ENCODE measurements at places on chromosomes 7 and 10. TPM values are rescaled to one million over a fixed set of nuclear protein-coding genes. Genes with fewer than 3 reads are reported as not detected.

DNA sequence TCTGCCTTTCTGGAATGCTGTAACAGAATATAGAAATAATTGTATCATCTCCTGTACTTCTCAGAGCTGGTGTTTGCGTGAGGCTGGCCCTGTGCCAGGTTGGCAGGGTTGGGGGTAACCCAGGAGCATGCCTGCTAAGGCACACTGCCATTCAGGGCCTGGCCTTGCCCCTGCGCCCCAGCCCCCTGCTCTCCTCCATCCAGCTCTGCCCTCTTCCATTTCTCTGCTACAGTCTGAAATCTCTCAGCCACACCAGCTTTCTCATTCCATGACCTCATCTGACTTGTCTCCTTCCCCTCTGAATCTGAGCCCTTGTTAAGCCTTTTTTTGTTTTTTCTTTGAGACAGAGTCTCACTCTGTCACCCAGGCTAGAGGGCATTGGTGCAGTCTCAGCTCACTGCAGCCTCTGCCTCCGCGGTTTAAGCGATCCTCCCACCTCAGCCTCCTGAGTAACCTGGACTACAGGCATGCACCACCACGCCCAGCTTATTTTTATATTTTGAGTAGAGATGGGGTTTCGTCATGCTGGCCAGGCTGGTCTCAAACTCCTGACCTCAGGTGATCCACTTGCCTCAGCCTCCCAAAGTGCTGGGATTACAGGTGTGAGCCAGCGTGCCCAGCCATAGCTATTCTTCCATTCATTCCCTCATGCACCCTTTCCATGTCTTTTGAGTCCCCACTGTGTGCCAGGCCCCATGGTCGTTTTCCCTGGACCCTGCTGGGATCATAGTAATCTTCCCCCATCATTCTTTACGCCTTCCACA, 206.8 kb downstream of the CUX1 start:
- H3K4me1 ChIP-seq = peaks cover 10% of the 10 kb centered on the region
- no peak overlapping the region for H3K4me3 ChIP-seq
- no peak overlapping the region for H3K27ac ChIP-seq
- no peaks in the 10 kb centered on the region for H3K27me3 ChIP-seq
- DNase-seq = no peak

DNA sequence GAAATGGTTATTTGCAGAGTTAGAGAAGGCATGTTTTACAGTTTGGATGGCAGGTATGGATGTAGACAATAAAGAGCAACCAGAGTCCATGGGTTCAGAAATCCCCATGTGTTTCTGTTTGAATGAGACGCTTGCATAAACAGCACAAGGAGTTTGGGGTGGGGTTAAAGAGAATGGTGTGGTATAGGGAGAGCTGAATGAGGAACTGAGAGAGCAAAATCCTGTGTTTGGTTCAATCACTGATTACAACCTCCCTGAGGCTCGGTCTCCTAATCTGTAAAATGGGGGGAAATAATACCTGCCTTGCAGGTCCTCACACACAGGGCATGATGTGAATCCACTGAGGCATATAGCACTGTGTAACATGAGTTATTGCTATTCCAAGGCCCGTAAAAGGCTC, 23.7 kb downstream of the CAV1 start:
- H3K36me3 ChIP-seq = no peaks in the 10 kb centered on the region
- H3K4me3 ChIP-seq = no peak overlapping the region
- DNase-seq = no peak
- H3K27me3 ChIP-seq = no peaks in the 10 kb centered on the region
- H3K27ac ChIP-seq = no peak overlapping the region

DNA sequence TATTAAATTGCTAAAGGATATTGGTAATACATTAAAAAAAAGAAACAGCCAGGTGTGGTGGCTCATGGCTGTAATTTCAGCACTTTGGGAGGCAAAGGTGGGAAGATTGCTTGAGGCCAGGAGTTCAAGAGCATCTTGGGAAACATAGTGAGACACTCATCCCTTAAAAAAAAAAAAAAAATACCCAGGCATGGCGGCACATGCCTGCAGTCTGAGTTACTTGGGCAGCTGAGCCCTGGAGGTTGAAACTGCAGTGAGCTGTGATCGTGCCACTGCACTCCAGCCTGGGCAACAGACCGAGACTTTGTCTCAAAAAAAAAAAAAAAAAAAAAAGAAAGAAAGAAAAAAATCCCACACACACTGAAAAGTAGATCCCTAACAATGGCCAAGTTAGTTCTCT, 59.7 kb downstream of the MACC1 start:
- no peak for DNase-seq
- H3K27ac ChIP-seq = no peak overlapping the region
- no peaks in the 10 kb centered on the region for H3K36me3 ChIP-seq
- H3K4me3 ChIP-seq = no peak overlapping the region
- no peaks in the 10 kb centered on the region for H3K4me1 ChIP-seq

DNA sequence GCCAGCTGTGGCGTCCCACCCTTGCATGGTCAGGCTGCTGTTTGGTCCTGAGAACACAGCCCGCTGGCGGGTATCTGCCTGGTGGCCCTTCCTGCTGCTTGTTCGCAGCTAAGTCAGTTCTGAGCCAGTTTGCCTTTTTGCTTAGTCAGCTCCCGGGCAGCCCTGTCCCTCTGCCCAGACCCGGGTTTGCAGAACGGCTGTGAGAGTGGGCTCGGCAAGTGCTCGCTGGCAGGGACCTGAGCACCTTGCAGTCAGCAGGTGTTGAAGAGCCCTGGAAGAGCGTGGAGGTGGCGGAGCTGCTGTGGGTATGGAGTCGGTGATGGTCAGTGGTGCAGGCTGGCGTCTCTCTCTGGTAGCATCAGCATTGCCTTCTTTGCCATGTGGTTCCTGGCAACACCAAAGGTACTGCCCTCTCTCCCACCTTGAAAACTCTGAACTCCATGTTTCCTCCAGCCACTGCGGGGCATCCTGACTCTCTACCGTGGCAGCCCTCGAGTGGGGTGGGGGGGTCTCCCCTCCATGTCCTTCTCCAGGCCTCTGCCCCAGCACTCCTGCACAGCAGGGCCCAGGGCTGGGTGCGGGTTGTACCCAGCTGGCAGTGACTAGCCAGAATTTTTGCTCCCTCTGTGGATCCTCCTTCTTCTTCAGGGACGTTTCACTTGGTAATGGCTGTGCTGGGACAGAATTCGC, 4.6 kb downstream of the INPP5A start:
- H3K36me3 ChIP-seq = no peaks in the 10 kb centered on the region
- no peak overlapping the region for H3K27ac ChIP-seq
- peak; percentile 42 for DNase-seq
- H3K4me3 ChIP-seq = no peak overlapping the region

GRCh38 chr7:80346704-80347103, 165.2 kb downstream of the GNAT3 start:
- H3K27ac ChIP-seq = no peak overlapping the region
- H3K4me3 ChIP-seq = no peak overlapping the region
- no peaks in the 10 kb centered on the region for H3K36me3 ChIP-seq
- no peaks in the 10 kb centered on the region for H3K27me3 ChIP-seq
- no peaks in the 10 kb centered on the region for H3K4me1 ChIP-seq

DNA sequence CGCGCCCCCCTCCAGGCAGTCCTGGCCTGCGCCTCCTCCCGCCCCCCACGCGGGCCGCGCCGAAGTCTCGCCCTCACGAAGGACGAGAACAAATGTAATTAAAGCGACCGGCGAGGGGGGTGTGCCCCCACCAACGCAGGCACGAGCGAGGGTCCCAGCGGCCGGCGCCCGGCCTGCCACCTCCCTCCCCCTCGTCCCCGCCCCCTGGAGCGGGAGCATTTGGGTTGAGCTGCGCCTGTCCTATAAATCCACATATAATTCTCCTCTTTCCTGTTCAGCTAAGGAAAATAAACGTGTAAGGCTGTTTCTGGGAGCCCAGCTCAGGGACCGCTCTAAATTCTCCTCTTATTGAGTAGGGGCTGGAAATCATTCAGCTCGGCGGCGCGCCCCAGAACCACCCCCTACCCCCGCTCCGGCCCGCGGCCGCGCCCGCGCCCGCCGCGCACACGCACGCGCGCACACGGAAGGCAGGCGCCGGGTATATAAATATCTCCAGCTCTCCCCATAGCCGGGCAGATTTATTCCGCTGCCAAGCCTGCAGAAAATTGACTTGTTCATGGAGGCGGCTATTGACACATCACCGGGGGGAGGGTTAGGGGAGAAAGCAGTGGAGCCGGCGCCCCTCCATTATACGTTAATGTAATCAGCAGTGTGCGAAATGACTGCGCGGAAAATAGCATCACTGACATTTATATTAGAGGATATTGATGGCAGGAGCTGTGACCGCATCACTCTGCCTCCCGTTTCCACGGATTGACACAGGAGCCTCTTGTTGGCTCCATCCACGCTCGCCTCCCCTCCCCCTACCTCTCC, 61.6 kb upstream of the BTRC start:
- peak overlapping the region; percentile 45 for H3K4me3 ChIP-seq
- H3K27me3 ChIP-seq = no peaks in the 10 kb centered on the region
- no peak overlapping the region for H3K27ac ChIP-seq
- H3K4me1 ChIP-seq = peaks cover 19% of the 10 kb centered on the region
- DNase-seq = no peak
- H3K36me3 ChIP-seq = no peaks in the 10 kb centered on the region

INTS15 gene
- total RNA-seq = 35.0 TPM

MSMB gene
- not detected for total RNA-seq

FZD8 gene
- total RNA-seq = 2.2 TPM

GRCh38 chr10:112990271-112990670, 40.2 kb downstream of the TCF7L2 start:
- H3K27me3 ChIP-seq = no peaks in the 10 kb centered on the region
- H3K27ac ChIP-seq = no peak overlapping the region
- peaks cover 22% of the 10 kb centered on the region for H3K36me3 ChIP-seq
- no peak for DNase-seq
- H3K4me1 ChIP-seq = no peaks in the 10 kb centered on the region
- H3K4me3 ChIP-seq = no peak overlapping the region

- no peaks in the 10 kb centered on the region for H3K36me3 ChIP-seq
- DNase-seq = no peak
- no peak overlapping the region for H3K27ac ChIP-seq
- H3K4me1 ChIP-seq = no peaks in the 10 kb centered on the region
- H3K4me3 ChIP-seq = no peak overlapping the region
- H3K27me3 ChIP-seq = no peaks in the 10 kb centered on the region
Observed at GRCh38 chr7:50780436-50780835, 2.3 kb downstream of the GRB10 start.

GRCh38 chr7:91031757-91032156, 232.5 kb upstream of the FZD1 start:
- no peaks in the 10 kb centered on the region for H3K4me1 ChIP-seq
- H3K4me3 ChIP-seq = no peak overlapping the region
- H3K36me3 ChIP-seq = no peaks in the 10 kb centered on the region
- no peaks in the 10 kb centered on the region for H3K27me3 ChIP-seq

DNA sequence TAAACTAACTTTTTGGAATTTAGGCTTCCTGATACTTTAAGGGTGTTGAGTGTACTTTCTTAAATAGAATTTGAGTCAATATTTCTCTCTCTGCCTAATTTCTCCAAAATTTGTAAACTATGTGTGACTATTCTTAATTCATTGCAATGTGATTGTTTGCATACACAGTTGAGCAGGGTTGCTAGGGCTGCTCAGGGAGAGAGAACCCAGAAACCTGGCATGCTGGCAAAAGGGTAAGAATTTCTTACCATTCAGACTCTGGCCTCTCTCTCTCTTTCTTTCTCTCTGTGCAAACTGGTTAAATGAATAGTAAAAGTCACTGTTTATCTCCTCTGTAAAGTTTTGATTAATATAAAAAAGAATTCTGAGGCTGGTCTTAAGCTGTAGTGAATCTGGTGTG, 51.0 kb upstream of the NAMPT start:
- no peaks in the 10 kb centered on the region for H3K36me3 ChIP-seq
- H3K27ac ChIP-seq = no peak overlapping the region
- DNase-seq = no peak
- no peaks in the 10 kb centered on the region for H3K27me3 ChIP-seq
- H3K4me1 ChIP-seq = no peaks in the 10 kb centered on the region

DNA sequence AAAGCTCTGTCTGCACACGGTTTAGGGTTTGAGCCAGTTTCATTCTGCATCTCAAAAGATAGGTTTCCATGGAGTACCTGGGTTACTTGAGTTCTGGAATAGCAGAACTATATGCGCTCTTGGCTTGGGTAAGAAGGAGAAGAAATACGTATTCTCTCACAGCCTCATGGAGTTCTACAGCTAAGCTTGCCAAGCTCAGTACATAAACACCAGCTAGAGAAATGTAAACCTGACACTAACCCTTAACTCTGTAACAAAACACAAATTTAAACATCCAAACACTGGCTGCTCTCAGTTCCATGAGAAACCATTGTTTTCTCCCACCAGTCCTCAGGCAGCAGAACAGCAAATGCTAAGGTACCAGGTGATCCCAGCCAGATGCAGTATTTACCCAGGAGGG, 557.2 kb downstream of the INHBA start:
- no peak overlapping the region for H3K4me3 ChIP-seq
- DNase-seq = no peak
- H3K4me1 ChIP-seq = no peaks in the 10 kb centered on the region

DNA sequence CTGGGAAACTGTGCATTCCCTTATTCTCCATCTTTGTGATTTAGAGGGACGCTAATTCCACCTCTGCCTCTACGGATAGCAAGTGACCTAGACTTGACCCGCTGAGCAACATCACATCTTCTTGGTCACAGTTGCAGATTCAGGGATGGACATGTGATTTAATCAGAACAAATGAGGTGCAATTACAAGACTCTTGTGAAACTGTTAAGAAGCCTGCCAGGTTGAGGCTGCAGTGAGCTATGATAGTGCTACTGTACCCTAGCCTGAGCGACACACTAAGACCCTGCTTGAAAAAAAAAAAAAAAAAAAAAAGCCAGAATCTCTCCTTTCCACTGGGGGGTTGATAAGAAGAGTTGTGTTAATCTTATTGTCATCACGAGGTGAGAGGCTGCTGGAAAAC, 14.4 kb downstream of the MPLKIP start:
- no peak for DNase-seq
- no peaks in the 10 kb centered on the region for H3K27me3 ChIP-seq
- H3K4me1 ChIP-seq = no peaks in the 10 kb centered on the region
- no peak overlapping the region for H3K4me3 ChIP-seq
- no peaks in the 10 kb centered on the region for H3K36me3 ChIP-seq
- H3K27ac ChIP-seq = no peak overlapping the region

DNA sequence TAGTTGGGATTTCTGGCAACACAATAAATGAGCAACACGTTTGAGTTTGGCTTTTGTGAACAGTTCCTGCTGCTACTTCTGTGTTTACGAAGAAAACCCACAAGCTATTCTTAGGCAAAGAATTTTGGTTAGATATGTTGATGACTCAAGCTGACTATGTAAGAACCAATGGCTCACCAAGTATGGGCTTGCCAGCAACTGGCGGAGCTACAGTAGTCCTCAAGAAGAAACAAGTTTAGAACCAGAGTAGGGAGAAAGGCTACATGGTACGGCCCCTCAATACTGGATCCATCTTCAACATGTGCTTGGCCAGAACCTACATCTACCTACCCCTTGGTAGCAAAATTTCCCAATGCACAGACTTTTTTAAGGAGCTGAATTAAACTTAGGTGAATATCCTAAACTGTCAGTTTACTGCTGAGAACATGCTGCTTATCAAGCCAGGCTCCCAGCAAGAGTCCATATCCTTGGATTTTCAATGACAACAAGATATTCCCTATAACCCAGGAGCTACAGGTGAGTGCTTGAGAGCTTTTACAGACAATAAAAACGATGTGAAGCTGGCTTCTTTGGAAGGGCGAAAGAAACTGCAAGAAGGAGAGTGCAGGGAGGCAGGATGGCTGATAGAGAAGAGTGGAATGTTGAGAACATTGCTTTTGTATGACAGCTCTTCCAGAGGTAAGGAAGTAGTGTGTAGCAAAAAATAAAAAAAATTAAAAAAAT, 74.3 kb upstream of the ASAH2 start:
- no peaks in the 10 kb centered on the region for H3K4me1 ChIP-seq
- H3K27me3 ChIP-seq = no peaks in the 10 kb centered on the region
- DNase-seq = no peak

GIMAP4 gene
- 5.1 TPM for total RNA-seq

Data from Peyer's patch (tissue), 4 donors.